ENCODE measurements at places on chromosomes 1 and 21. TPM values are rescaled to one million over a fixed set of nuclear protein-coding genes. Genes with fewer than 3 reads are reported as not detected.

Gene SLC30A7
- 26.9 TPM for total RNA-seq

Gene PIGC
- total RNA-seq: 24.4 TPM

Gene ANGPTL3
- total RNA-seq: not detected

Gene SLC1A7
- total RNA-seq: not detected

Gene NBPF6
- not detected for total RNA-seq

Gene RNU1-3
- total RNA-seq: under 0.01 TPM

Gene ANKRD35
- 1.6 TPM for total RNA-seq

Gene DHX9
- 282 TPM for total RNA-seq

Gene PGLYRP3
- not detected for total RNA-seq

Gene RPL5
- total RNA-seq: 1,092 TPM

Gene DYNLT5
- 2.8 TPM for total RNA-seq

Gene GREM2
- total RNA-seq: 5.0 TPM

Gene UBE2U
- not detected for total RNA-seq

Gene DLGAP3
- 5.0 TPM for total RNA-seq

Gene BSND
- not detected for total RNA-seq

Gene SPSB1
- 3.1 TPM for total RNA-seq

Gene S100A7A
- total RNA-seq: not detected

Gene SYT6
- 21.3 TPM for total RNA-seq

Gene KRTAP22-2
- total RNA-seq: not detected

Gene ANKRD65
- 1.6 TPM for total RNA-seq

Gene B3GALT2
- total RNA-seq: 105 TPM

Gene CD1D
- 0.94 TPM for total RNA-seq

Gene LCK
- total RNA-seq: not detected

Gene PLEKHA6
- 20.3 TPM for total RNA-seq

Gene CTSK
- 5.3 TPM for total RNA-seq

Gene REN
- not detected for total RNA-seq

Gene DEPDC1
- 4.7 TPM for total RNA-seq

Gene EPHA2
- 1.9 TPM for total RNA-seq

Gene ZBTB7B
- total RNA-seq: 0.94 TPM

Gene RGS18
- 0.94 TPM for total RNA-seq

Gene FAM110D
- 0.31 TPM for total RNA-seq

Gene TRIM46
- total RNA-seq: 36.3 TPM

Gene EDARADD
- total RNA-seq: 3.1 TPM

Gene SYT14
- total RNA-seq: 75.1 TPM

Gene LCE3E
- total RNA-seq: not detected

Gene VAV3
- 5.9 TPM for total RNA-seq

Gene SCAMP3
- 22.8 TPM for total RNA-seq

Gene ST3GAL3
- total RNA-seq: 60.1 TPM

Gene PKP1
- total RNA-seq: not detected

Gene TFF2
- not detected for total RNA-seq

Measured in parietal lobe (tissue), 2 donors.